Forelimb muscle (tissue), 1 donor: ENCODE measurements at places on chromosomes 11 and 22.

DNA sequence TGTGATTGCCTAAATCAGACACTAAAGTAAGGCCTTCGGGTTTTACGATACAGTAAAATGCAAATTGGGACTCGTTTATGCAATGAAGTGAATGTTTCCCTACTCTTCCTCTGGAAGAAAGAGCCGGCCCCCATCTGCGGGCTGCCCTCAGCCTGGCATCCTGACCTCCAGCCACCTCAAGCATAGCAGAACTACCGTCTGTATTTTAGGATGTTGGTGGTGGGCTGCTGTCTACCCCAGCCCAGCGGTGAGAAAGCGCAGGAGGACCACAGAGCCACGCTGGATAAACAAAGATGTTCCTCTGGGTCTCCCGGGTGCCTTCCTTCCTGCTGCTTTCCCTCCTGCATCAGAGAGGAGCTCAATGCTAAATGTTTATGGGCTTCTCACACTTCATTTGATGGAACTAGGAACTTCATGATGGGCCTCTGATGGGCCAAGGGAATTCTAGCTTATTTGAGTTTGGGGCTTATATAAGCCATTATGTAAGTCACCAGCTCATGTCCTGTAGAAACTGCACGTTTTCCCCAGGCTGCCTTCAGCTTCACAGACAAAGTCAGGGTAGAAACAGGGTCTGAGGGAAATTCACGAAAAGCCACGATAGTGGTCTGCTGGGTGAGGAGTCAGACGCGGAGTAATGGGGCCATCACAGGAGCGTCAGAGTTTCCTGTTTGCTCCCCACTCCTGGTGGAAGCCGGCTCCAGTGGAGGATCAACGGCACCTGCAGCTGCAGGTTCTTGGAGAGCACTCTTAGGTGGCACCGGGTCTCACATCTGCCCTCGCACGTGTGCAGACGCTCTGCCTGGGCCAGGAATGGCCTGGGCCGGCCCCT is 287.4 kb downstream of the BRD1 start:
- no peak for DNase-seq

DNA sequence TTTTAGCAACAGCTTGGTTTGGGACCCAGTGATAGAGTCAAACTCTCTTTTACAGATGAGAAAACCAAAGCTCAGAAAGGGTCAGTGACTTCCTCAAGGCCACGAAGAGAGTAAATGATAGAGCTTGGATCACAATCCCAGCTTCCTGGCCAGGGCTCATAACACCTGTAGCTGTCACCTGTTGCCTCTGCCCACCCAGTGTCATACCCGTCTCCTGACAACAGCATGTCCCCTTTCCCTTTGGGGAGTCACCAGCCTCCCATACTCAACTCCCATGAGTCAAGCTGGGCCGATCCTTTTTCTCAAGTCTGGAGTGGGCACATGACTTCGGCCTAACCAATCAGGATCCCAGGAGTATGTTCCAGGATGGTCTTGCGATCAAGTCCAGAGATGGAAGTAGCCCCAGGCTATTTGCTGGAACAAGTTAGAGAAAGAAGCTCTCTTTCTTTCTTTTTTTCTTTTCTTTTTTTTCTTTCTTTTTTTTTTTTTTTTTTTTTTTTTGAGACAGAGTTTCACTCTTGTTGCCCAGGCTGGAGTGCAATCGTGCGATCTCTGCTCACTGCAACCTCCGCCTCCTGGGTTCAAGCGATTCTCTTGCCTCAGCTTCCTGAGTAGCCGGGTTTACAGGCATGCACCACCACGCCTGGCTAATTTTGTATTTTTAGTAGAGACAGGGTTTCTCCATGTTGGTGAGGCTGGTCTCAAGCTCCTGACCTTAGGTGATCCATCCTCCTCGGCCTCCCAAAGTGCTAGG is 27.8 kb upstream of the MYH9 start:
- no peak for DNase-seq

- DNase-seq: no peak
Measured at GRCh38 chr11:58771458-58771855, 39.7 kb upstream of the GLYAT start.

DNA sequence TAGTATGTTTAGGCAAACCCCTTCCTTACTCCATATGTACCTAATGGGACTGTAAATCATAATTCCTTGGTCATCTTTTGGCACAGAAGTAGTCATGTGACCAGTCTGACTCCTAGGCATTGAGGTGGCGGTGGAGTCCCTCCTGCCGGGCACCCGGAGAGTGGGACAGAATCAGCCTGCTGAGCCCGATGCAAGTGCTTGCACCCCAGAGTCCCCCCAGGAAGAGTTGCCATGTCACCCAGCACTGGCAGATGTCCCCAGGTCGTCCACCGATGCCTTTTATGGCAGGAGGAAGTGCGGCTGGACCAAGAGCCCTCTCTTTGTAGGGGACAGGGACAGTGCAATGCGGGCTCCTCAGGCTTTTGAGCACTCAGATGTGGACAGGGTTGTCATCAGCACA is 500.3 kb downstream of the NELL1 start:
- DNase-seq: no peak

- DNase-seq: no peak
Measured at GRCh38 chr11:80024119-80024518, 583.3 kb upstream of the TENM4 start.

DNA sequence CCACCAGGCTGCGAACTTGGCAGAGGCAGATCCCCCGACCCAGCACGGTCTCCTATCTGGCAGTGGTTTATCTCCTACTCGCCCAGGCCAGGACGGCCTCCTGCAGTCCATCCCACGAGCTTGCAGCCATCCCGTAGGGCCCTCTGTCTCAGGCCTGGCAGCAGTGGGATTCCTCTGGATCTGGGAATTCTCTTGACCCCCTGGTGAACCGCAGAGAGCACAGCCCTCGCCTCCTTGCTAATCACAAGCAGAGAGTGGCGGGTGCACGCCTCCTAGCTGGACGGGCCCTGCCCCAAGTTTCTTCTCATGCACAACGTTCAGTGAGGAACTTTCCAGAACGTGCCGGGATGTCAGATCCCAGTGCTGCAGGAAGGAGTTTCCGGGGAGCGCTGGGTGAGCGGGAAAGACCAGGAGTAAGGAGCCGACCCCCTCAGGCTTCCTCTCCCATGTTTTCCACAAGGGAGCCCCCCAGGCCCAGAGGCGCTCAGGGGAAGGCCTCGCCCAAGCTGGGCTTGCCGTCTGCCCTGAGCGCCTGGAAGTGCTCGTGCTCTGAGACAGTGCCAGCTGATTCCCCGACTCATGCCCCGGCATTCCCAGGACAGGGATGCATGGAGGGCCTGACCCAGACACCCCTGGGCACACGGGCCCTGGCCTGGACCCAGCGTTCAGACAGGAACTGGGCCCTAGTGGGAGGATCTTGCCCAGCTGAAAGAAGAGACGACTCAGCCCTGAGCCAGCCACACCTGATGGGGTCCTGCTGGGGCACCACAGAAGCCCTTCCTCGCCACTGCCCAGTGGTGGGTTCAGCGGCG is 24.6 kb downstream of the IGF2 start:
- no peak for DNase-seq

- DNase-seq: no peak
Measured at GRCh38 chr11:115657586-115657985, 153.4 kb upstream of the CADM1 start.

DNA sequence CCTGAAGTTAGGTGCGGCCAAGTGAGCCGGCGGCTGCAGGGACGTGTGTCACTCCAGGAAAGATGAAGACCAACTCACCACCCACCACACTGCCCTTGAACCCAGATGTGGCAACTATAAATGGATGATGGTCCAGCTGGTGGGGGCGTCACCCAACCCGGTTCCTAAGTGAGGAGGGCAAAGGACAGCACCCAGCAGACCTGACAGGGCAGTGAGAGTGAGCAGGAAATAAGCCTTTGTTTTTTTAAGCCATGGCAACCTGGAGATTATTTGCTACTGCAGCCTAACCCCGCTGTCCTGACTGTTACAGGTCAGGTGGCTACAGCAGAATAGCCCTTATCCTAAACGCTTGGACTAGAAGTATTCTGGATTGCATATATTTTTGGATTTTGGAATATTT is 228.9 kb downstream of the CTTN start:
- DNase-seq: no peak

DNA sequence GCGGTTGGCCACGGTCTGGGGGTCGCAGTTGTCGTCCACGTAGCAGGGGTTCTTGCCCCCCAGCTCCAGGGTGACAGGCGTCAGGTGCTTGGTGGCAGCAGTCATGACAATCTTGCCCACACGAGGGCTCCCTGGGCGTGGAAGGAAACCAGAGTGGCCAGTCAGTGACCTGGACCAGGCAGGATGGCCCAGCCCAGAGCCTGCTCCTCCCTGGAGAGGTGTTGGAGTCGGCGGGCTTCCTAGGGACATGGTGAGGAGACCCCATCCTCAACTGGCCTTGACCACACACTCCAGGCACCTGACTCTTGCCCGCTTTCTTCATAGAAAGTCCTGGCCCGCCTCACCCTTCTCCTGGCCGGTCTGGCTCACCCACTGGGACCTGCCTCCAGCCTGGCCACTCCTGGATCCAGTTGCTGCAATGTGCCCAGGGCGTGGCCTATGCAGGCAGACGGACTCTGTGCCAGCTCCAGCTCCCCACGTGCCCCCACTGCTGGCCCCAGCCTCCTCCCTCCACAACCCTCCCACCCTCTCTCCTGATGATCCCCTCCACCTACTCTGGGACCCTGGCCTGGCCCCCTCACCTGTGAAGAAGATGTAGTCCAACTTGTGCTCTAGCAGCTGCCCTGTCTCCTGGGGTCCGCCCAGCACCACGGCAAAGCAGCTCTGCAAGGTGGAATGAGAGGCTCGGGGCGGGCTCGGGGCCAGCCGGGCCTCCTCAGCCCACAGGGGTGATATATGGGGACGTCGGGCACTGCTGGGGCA is 8.7 kb downstream of the ALDH3B2 start:
- DNase-seq: no peak

GRCh38 chr11:96459751-96460150 is 69.9 kb downstream of the JRKL start:
- no peak for DNase-seq

DNA sequence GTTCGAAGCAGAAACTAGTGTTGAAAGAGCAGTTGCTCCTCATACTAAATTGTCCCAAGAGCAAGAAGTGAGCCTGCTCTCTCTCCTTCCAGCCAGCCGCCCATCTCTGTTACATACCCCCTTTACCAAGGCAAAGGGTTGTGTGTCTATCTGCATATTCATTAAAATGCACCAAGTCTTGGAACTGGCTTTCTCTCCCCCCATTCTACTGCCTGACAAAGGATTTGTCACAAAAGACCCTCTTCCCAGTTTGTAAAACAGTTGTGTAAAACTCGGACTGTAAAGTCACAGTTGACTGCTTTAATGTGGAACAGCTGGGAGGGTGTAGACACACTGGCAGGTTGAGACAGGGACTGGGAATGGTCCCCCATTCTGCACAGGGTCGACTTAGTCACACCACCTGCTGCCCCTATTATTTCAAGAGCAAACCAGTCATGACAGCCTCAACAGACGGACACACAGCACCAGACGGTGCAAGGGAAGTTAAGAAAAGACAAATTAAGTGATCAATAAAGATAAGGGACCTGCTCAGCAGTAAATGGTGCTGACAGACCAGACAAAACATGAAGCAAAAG is 60.0 kb upstream of the HTATIP2 start:
- no peak for DNase-seq

DNA sequence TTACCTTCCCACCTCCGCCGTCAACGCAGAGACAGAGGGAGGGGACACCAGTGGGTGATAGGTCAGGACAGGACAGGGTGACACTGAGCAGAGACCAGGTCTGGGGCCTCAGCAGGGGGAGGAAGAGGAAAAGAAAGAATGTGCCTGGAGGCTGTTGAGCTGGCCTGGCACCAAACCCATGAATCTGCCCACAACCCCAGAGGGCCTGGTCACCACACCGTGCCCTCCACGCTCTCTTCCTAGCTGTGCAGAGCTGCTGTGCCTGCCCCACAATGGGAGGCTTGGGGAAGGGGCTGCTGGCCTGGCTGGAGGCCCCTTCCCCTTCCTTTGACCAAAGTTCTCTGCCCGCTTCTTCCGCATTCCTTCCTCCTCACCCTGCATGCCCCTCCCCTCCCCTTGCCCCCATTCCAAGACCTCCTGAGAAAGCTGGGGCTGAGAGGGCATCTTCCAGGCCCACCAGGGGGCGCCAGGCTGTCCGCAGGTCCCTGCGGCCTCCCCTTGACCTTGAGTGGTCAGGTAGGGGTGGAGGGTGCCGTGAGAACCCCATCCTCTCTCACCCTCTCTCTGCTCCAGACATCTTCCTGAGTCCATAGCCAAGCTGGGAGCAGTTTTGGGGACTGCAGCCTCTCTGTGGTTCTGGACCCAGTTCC is 11.0 kb upstream of the CACNA1I start:
- no peak for DNase-seq

DNA sequence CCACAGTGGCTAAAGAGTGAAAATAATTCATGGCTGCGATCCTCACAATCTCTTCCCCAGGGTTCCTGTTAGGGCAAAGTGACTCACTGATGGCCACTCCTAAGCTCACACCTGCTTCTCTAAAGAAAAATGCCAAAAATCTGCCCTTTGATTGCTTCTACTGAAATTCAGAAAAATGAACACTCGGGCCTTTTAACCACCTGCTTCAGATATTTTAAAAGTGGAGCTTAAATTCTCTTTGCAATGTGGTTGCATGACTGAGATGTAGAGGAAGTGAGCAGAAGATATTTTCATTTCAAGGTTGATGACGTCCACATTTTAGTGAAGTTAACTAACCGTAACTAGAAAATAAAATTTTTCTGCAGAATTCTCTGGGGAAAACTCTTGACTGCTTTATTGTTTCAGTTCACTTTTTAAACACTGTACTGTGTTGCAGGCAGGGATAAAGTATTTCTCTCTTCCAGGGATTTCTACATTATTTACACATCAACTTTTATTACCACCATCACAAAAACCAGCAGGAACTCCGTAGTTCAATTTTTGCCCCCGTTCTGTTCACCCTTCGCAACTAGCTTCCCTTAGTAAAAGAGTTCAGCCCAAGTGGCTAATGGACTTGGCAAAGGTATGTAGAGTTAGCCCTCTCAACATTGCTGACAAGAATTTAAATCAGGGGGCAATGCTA is 8.5 kb downstream of the RAB30 start:
- no peak for DNase-seq

DNA sequence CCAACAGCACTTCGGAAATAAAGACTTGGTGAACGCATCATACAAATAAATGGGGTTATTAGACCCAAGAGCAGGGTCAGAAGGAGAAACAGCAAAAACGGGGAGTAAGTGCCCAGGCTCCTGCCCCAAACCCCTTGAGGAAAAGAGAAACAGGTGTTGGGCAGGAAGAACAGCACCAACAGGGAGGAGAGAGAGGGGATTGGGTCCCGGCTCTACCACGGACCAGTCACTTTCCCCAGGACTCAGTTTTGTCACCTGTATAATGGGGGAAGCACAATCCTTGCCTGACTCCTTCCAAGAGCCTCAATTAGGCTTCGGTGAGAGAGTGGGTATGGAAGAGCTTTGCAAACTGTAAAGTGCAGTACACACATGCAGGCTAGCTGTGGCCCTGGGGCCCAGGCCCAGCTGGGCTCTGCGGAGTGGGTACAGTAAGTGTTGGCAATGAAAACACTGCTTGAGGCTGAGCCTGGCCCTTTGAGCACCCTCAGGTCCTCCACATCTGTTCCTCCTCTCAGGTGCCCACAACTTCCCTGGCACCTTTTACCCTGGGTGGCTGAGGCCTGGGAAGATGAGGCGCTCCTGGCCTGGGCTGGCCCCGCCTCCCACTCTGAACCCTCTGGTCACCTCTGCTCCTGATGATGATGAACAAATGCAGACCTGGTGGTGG is 8.9 kb downstream of the SLC29A2 start:
- no peak for DNase-seq
